GM23338 (cell line): ENCODE measurements at places on chromosomes 12 and 14. TPM values are rescaled to one million over a fixed set of nuclear protein-coding genes. Genes with fewer than 3 reads are reported as not detected.

GRCh38 chr12:13428538-13429265, 232.2 kb downstream of the EMP1 start:
- no peak for DNase-seq

- DNase-seq = no peak
These were observed 270.4 kb downstream of the NEDD1 start for GRCh38 chr12:97177481-97177880.

DNA sequence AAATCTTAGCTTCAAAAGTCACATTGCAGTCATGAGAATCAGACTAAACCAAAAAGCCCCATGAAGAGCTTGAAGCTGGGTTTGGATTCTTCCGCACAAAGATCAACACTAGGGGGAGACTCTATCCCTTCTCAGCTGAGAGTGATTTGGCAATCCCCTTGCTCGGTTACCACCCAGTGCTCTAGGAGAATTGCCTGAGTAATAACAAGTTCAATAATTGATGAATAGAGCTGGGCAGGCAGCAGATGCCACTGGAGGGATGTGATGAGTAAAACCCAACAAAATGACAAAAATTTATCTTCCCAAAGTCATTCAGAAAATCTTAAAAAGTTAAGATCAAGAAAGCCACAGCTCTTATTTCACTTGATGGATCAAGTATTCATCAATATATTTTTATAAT, 185.6 kb upstream of the ARID2 start:
- DNase-seq = peak; percentile 90

DNA sequence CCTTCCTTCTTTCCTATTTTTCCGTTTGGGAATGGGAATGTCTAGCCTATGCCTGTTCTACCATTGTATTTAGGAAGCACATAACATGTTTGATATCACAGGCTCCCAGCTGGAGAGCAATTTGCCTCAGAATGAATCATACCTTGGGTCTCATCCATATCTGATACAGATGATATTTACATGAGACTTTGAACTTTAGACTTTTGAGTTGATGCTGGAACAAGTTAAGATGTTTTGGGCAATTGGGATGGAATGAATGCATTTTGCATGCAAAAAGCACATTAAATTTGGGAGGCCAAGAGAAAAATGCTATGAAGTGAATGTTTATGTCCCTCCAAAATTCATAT, 61.9 kb upstream of the BEGAIN start:
- no peak for DNase-seq

DNA sequence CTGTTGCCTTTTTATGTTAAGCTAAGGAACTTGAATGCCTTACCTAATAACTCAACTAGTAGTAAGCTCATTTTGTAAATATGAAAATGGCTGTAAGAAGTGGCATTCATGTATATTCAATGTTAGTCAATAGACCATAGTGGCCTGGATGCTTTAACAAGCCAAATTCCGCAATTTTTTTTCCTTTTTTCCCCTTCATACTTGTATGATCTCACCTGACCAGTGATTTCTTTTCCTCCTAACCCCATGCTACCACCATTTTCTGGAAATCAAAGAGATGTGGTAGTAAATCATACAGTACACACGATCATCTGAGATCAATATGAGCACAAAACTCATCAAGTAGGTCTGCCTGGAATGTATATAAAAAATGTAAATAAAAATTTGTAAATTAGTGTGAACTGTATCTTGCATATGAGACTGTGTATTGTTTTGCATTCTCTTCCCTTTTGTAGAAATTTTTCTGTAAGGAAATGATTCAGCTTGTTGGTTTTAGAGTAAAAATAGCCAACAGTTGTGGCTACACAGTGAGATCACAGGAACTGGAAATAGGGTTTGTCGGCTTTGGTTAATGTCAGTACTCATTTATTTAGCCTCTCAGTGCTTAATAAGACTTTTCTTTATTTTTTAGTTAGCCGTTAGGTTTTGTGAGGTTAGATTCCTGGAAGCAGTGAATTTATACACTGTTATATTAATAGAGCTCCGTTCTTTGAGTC, 62.5 kb downstream of the ETNK1 start:
- DNase-seq = no peak

DNA sequence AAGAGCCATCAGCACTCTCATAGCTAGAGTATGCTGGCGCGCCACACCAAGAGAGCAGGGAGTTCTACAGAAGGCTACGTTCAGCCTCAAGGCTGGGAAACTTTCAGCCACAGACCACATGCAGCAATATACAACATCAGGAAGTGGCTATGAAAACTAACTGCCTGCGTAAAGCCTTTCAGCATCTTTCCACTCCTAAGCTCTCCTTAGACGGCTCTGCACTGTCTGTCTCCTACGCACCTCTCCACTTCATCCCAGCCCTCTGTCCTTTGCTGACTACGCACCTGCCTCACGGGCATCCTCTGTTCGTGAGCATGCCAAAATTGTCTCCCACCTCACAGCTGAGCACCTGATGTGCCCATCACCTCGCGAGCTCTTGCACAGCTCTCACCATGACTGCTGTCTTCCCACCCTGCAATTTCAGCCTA, 9.7 kb downstream of the MPHOSPH9 start:
- DNase-seq = no peak

DNA sequence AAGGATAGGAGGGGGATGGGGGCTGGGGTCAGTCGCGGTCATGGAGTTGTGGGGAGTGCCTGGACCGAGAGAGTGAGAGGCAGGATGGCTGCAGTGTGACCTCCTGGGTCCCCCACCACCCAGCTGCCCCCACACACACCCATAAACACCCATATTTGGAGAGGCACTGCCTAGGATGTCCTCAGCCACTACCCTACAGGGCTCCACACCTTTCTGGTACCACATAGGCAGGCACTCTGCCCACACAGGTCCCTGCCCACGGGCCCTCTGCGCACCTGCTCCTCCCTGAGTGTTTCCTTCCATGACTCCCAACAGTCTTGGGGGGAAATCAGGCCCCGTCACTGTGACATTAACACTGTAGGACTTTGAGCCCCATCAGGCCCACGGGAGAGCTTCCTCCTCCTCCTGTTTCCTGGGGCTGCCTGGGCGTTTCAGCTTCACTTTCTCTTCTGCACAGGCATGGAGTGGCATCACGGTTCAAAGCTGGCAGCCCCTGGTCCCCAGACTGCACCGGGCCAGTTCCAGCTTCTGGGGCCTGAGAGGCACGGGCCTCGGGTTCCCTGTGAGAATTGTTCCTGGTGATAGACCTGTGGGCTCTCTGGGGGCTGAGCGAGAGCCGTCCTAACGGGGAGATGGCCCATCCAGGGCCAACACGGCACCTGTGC, 207.0 kb upstream of the C14orf180 start:
- DNase-seq = no peak

DNA sequence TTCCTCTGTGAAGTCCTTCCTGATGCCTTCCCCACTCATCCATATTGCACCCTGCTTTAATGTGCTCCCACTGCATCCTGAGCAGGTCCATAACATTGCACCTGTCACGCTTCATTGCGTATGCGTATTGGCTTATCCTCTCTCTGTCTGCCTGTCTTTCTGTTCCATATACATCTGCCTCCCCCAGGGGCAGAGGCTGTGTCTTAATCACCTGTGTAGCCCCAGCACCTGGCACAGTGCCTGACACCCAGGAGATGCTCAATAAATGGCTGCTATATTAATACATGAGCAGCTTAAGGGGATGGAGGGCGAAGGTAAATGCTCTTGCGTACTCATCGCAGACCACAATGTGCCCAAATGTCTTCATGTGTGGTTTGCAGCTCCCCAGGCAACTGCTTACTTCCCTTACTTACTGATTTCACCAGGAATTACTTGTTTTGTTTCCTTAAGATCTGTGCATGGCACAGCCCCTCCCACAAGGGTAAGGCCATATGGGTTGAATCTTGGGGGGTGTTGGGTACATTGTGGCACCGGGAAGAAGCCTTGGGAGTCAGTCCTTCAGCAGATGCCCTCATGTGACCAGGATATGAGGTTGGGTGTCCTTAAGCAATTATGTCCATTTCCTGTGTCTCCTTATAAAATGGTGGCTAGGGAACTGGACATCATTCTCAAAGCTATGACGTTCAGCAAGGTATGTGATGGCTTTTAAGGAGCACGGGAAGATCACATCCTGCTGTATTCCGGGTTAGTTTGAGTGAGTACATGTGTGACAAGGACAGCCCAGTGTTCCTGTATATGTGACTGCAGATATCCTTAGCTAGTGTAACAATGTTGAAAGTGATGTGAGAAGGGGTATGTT, 848 bp upstream of the CPNE6 start:
- no peak for DNase-seq

DNA sequence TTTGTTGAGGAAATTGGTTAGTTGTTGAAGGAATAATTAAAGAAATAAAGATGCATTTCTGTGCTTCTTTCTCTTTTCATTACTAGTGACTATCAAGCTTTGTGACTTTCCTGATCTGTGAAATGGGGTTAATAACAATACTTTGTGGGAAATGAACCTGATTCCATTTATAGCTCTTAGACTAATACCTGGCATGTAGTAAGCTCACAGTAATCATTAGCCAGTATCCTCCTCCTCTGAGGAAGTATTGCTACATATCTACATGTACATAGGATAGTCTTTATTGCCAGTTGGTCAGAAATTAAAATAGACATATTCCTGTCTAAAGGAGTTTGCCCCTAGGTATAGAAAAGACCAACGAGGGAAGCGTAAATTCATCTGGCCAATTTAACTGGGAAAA, 1.8 kb upstream of the CCDC198 start:
- no peak for DNase-seq

- no peak for DNase-seq
These were observed 3.5 kb upstream of the OR10P1 start for GRCh38 chr12:55633151-55633550.

GRCh38 chr14:25048170-25049016, 1.6 kb downstream of the STXBP6 start:
- DNase-seq = peak; percentile 30

DNA sequence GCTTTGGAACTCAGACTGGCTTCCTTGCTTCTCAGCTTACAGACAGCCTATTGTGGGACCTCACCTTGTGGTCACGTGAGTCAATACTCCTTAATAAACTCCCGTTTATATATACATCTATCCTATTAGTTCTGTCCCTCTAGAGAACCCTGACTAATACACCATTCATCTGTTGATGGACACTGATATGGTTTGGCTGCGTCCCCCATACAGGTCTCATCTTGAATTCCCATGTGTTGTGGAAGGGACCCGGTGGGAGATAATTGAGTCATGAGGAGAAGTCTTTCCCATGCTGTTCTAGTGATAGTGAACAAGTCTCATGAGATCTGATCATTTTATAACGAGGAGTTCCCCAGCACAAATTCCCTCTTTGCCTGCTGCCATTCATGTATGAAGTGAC, 57.0 kb downstream of the OTOGL start:
- DNase-seq = no peak

GRCh38 chr12:113231235-113232088, 10.2 kb downstream of the TPCN1 start:
- peak; percentile 37 for DNase-seq

GRCh38 chr14:36207500-36207899, 31.0 kb upstream of the PTCSC3 start:
- DNase-seq = peak; percentile 41

DNA sequence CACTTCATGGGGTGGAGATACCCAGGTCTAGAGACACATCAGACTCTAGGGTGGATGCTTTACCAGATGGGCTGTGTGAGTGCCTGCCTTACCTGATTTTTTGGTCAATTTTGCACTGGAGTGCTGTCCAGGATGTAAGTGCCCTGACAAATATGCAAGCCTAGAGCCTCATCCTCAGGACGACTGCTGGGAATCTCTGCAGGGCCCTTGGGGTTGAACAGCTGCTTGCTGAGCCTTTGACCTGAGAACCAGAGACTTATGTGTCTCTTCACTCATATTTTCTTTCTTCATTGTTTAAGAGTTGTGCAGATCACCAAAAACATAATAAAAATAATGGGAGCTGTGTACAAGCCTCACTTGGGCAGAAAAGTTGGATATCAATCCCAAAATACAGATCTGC, 551.5 kb upstream of the ATP2B1 start:
- no peak for DNase-seq

DNA sequence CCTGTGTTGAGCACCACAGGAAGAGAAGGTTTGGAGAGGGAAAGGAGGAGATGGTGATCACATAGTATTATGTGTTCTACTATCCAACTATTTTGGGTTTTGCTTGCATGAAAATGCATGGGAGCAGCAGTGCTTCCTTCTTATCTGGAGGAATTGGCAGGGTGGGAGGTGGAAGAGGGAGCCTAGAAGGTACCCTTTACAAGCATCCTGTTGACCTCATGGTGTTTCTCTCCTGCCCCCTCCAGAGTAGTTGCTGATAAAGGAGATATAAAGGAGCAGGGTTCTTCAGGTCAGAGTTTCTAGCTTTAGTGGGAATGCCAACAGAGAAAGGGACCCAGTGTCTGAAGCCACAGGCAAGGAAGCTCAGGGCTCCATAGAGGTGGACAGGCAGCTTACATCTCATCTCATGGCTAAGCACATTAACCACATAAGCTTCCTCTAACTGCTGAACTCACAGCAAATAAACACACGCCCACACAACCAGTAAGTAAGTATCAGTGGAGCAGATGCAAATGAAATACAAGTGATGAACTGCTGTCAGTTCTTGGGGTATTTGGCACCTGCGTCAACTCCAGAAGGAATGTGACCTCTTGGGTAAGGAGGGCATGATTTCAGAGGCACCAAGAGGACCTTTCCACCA, 174.2 kb upstream of the SLC38A2 start:
- DNase-seq = no peak

GRCh38 chr12:45125997-45126396, 75.1 kb upstream of the DBX2 start:
- no peak for DNase-seq

GRCh38 chr12:131402781-131403396, 308.0 kb upstream of the SFSWAP start:
- DNase-seq = no peak

DNA sequence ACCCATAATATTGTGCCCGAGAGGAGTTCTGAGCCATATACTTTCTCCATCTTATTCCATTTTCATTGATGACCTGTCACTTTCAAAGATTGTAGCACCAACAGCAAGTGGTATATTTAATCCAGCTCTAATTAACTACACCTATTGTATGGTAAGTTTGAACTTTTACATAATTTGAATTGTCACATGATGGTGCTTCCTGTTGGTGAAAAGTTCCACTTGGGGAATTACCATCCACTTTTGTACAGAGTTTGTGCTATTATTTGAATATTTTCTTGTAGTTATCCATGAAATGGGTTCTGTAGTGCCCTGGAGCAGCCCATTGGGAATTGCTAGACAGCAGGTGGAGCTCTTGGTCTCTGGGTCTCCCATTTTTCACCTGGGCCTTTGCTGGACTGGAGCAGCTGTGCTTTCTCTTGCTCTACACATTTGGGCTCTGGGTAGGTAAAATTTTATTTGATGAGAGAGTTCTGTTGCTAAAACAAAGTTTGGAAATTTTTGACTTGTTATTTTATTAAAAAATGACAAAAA, 3.0 kb downstream of the SMCO3 start:
- peak; percentile 59 for DNase-seq

GRCh38 chr14:75120541-75121291, 6.1 kb downstream of the NEK9 start:
- DNase-seq = no peak

AQP5 gene
- total RNA-seq = 2.2 and 2.7 TPM in 2 replicates

PTPRO gene
- 1.5 and 5.4 TPM in 2 replicates for total RNA-seq

KERA gene
- not detected in 2 replicates for total RNA-seq

CD163 gene
- total RNA-seq = 0.04 TPM in 1 of 2 replicates, not detected in the other

LRFN5 gene
- 6.3 and 6.8 TPM in 2 replicates for total RNA-seq

TAS2R9 gene
- 0.19 TPM in 1 of 2 replicates, not detected in the other for total RNA-seq

NEMP1 gene
- total RNA-seq = 35.0 and 36.3 TPM in 2 replicates

IL22 gene
- not detected in 2 replicates for total RNA-seq

OTX2 gene
- 21.2 and 23.9 TPM in 2 replicates for total RNA-seq

USP44 gene
- total RNA-seq = 243 and 248 TPM in 2 replicates

TTC6 gene
- not detected in 2 replicates for total RNA-seq

KRT2 gene
- not detected in 2 replicates for total RNA-seq

KRT85 gene
- total RNA-seq = not detected in 2 replicates

FOXN4 gene
- 0.35 TPM in 1 of 2 replicates, not detected in the other for total RNA-seq
